CD4-positive, alpha-beta T cell treated with Interferon gamma for 1 hour (primary cell): ENCODE measurements at places on chromosomes 4 and X.

- no peak for DNase-seq
Observed at GRCh38 chr4:165612936-165613335, 234.1 kb downstream of the CPE start.

DNA sequence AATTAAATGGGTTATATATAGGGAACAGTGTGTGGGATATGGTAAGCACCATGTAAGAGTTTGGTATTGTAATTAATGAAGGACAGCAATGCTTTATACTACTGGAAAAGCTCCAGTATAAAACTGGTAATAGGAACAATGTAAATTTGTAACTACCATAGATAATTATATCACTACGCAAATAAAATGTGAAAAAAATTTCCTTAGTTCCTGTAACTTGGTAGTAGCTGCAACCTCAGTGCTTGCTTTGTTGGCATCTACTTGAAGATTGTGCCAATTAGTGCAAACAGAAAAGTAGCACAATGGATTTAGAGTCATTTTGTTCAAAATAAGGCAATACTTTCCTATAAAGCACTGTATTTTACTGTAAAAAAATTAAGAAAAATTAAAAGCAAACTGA is 34.4 kb upstream of the SH3RF1 start:
- no peak for DNase-seq

DNA sequence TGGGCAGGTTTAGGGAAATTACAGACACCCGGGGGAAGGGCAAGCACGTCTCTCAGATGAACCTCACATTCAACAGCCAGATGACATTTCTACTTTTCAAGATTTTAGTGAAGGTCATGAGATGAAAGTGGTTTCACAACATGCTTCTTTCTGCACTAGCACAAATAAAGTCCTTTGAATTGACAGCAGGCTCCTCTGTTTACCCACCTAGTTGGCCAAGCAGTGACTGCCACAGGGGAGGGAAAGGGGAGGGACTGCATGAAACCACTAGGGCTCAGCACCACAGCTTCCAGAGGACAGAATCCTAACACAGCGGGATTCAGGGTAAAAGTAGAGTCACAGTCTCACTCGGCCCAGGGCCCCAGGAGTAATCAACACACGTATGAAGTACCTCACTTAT is 6.2 kb downstream of the RAB40A start:
- DNase-seq, result no peak

- no peak for DNase-seq
Observed at GRCh38 chrX:23621621-23622265, 45.5 kb upstream of the PRDX4 start.

GRCh38 chr4:70559211-70559830 is 32.7 kb upstream of the AMBN start:
- DNase-seq, result no peak

GRCh38 chr4:185600801-185601434 is 65.6 kb upstream of the PDLIM3 start:
- no peak for DNase-seq

GRCh38 chr4:164821711-164822110 is 55.3 kb upstream of the APELA start:
- no peak for DNase-seq

DNA sequence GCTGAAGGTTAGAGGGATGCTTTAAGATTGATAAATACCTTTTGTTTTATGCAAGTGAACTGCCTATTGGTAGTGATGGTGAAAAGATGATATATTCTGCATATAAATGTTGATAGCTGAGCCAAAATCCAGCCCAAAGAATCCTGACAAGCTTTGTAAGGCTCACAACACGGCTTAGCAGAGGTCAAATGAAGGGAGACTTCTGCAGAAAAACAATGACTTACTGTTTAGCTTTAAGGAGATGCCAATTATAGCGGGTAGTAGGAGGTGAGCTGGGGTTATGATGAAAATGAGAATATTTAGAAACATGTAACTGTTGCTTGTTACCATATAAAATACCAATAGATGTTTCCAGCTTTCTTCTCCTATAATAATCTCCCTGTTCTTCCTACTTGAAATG is 97.1 kb downstream of the AFF1 start:
- no peak for DNase-seq

- no peak for DNase-seq
Observed at GRCh38 chrX:45850197-45850774, 649.6 kb upstream of the DIPK2B start.

DNA sequence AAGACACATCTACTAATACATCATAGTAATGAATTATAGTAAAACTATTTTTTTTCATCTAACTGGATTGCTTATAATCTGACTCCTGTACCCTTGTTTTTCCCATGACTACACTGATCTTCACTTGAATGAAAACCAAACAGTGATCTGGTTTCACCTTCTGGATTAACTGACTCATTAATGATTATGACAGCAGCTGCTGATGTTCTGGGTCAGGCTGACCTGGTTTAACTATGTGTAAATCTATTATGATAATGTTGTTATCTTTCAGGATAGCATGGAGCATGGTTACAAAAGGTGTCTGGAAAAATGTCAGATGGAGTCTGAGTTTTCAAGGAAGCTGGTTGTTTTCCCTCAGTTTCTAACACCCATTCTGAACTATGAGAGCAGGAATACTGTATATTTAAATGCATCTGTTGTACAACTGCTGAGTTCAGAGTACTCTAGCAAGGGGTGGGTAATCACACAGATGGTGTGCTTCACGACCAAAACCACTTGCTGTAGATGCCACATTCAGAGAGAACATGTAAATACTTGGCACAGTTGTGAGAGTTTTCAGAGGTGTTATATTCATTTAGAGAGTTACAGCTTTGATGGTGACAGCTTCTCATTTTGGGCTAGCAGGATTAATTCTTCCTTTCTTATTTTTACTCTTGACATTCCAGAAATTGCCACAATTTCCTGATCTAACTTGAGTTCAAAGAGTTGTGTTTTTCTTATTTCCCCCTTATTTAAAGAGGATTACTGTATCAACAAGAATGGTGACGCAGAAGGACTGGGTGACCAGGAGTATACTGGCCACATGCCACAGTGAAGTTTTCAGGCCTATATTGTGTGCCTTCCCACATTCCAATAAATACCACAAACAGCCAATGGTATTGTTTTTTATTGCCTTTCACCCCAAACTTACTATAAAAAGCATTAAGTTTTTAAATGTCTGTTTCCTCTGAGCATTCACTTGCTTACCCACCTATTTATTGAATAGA is 249.7 kb upstream of the TET2 start:
- DNase-seq, result no peak

GRCh38 chrX:137031039-137031438 is 2.8 kb downstream of the GPR101 start:
- DNase-seq, result no peak

GRCh38 chrX:22526339-22526738 is 253.6 kb downstream of the CBLL2 start:
- no peak for DNase-seq

DNA sequence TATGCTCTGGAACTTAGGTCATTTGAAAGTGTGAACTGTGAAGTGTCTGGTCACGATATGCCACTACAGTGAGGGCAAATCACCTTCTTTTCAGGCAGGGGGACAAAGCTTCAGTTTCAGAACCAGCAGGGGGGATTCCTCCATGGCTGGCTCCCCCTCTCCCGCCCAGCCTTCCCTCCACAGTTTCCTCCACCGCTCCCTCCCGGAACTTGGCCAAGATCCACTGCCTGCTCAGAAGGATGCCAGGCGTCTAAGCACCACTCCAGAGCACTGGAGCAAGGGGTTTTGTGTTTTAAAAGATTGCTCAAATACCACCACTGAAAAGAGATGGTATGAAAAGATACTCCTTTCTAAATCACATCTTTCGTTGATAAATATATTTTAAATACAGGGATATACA is 126.9 kb downstream of the ELOVL6 start:
- no peak for DNase-seq

DNA sequence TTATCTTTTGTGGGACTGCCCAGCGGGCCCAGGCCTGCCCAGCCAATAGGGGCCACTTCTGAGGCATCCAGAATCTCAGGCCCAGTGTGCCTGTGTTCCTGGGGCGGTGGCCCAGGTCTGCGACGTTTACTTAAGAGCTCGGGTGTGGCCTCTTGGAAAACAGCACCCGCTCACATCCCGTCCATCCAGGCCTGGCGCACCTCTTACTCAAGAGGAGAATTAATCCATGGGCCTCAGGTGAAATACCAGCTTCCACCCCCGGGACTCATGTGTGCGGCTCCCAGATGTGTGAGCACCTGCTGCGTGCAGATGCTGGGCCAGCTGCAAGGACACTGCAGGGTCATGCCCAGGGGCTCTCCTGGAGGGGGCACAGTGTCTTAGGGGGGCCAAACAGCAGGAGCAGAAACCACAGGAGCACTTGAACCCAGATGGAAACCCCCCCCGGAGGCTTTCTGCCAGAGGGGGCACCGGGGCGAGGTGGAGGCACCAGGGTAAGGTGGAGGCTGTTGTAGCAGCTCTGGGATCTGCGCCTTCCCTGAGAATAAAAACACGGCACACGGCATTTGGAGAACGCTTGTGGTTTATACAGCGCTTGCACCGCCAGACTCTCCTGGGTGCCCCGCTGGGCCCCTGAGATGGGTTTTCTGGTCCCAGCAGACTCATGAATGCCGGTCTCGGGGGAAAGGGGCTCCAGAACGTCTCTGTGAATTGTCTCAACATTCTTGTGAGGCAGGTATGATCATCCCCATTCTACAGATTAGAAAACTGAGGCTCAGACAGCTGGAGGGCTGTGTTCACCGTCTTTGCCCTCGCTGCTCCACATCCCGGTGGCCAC is 2.8 kb downstream of the PSAPL1 start:
- no peak for DNase-seq

DNA sequence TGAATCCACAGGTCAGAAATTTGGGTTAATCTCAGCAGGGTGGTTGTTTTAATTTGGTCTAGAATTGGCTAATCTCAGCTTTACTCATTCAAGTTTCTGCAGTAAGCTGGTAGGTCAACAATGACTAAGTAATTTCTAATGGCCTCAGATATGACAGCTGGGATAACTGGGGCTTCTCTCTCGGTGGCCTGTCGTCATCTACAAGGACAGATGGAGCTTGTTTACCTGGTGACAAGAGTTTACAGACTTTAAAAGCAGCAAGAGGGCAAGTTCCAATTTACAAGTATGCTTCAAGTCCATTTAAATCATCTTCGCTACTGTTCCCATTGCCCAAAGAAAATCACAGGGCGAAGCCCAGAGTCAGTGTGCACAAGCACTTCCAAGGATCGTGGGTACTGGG is 453.9 kb downstream of the PDHA2 start:
- DNase-seq, result no peak

GRCh38 chr4:188201851-188202250 is 62.6 kb downstream of the TRIML1 start:
- no peak for DNase-seq

- DNase-seq, result no peak
Observed at GRCh38 chrX:10904220-10904619, 206.9 kb upstream of the HCCS start.

DNA sequence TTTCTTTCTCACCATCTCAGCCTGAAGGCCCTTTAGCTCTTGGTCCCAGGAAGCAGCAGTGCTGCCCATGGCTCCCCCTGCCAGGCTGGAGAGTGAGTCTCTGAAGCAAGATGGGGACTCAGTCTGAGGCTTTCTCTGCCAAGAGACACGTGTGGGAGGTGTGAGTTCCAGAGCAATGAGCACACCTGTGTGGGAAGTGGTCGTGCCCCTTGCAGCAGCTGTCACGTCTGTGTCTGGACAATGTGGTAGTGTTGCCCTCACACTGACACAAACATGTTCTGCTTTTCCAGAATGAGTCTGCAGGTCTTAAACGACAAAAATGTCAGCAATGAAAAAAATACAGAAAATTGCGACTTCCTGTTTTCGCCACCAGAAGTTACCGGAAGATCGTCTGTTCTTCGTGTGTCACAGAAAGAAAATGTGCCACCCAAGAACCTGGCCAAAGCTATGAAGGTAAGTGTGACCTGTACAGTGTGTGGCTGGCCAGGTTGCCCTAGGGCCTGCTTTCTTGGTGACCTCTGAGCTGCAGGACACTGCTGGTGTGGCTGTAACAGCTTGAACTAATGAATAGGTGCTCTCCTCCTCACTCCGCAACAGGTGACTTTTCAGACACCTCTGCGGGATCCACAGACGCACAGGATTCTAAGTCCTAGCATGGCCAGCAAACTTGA is 1.9 kb downstream of the TACC3 start:
- peak; percentile 81 for DNase-seq

GRCh38 chr4:4558881-4559280 is 17.0 kb upstream of the STX18 start:
- no peak for DNase-seq

GRCh38 chr4:123505095-123506010 is 108.8 kb downstream of the SPRY1 start:
- no peak for DNase-seq

GRCh38 chrX:25737540-25737939 is 400.6 kb upstream of the MAGEB18 start:
- no peak for DNase-seq

DNA sequence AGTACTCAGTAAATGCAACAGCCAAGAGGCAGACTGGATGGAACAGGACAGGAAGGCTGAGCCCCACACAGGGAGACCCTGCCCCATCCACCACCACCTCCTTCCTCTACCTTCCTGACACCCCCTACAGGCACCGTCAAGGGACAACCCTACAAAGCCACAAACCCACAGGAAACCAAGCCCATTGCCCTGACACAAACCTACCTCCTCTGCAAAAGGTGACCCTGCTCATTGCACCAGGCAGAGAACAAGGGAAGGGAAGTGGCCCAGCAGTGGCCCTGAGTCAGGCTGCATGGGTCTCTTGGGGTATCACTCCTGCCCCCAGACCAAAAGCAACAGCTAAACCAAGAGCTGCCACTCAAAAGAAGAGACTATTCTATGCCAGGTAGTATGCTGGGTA is 21.0 kb downstream of the JAKMIP1 start:
- no peak for DNase-seq

DNA sequence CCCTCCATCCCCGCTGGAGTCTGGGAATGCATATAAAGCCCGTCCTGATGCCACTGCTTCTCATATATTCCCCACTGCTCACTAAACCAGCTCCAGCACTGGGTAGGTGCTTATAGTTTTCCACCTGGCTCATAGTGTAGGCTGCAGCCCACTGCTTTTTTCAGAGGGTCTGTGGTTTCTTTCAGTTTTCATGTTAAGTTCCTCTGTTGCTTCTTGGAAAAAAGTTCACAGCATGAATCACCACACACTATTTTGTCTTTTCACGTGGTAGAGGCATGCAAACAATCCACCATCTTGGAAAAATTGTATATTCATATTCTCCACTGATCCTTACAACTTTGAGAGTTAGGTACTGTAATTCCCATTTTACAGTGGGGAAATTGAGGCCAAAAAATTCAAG is 39.4 kb downstream of the DCLK2 start:
- DNase-seq, result no peak
